Activated naive CD8-positive, alpha-beta T cell treated with anti-CD3 and anti-CD28 coated beads for 36 hours (primary cell): ENCODE measurements at places on chromosomes 16 and 17.

DNA sequence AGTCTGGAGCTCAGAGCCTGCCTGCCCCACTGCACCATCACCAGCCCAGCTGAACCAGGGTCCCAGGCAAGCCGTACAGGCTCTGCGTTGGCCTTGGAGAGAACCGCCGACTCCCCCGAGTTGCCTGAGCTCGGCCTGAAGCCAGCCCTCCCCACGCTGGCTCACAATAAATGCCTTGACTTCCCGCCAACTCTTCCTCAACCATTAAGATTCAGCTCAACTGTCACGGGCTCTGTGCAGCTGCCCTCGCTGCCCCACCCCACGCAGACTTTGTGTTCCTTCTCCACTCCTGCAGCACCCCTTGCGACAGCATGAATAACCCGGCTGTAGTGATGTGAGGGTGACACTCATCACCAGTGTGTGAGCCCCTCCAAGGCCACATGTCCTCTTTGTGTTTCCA is 4.8 kb upstream of the QPRT start:
- DNase-seq, result no peak
- H3K4me3 ChIP-seq, result no peak overlapping the region
- H3K36me3 ChIP-seq, result no peaks in the 10 kb centered on the region
- no peak overlapping the region for H3K27ac ChIP-seq

GRCh38 chr17:82384730-82385481 is 13.3 kb downstream of the UTS2R start:
- H3K36me3 ChIP-seq, result no peaks in the 10 kb centered on the region
- DNase-seq, result no peak
- no peaks in the 10 kb centered on the region for H3K4me1 ChIP-seq
- H3K27ac ChIP-seq, result no peak overlapping the region
- H3K4me3 ChIP-seq, result no peak overlapping the region
- peaks cover 22% of the 10 kb centered on the region for H3K27me3 ChIP-seq

DNA sequence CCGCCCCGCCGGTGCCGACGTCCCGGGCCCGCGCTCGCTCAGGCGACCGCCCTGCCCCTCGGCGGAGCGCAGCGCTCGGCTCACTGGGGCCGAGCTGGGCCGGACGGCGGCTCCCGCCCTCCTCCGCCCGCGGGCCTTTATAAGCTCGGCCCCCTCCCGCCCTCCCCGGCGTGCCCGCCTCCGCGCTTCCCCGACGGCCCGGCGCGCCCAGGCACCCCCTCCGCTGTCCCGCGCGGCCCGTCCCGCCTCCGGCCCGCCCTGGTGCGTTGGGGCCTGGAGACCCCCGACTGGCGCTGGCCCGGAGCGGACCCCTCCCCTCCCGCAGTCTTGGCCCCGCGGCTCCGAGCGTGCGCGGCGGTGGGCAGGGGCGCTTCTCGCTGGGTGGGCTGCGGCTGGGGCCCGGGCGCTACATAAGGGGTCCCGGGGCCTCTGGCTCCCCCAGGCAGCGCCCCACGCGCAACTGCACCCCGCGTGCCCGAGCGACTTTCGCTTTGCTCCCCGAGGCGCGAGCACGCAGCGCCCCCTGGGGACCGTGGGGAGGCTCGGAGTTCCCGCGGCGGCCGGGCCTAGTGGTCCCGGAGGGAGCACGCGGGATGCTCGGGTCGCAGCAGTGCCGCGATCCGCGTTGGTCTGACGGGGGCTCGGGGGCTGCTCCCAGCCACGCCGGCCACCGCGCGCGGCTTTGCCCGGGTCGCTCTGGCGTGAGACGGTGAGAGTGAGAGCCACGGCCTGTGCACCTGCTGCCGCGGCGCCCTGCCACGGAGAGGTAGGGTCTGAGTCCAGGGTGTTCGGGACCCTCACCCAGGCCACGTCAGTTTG is at the start of gene PIEZO1:
Gene PIEZO1 (minus strand): TSS at position 115 of the 819 bp plus-strand sequence. CDS start 256 bp downstream, outside the sequence.
- H3K4me3 ChIP-seq, result peak within 1 kb of the TSS; percentile 86
- DNase-seq, result peak; percentile 79
- H3K36me3 ChIP-seq, result no peaks in the 10 kb centered on the region
- H3K4me1 ChIP-seq, result peaks cover 44% of the 10 kb centered on the region
- H3K27me3 ChIP-seq, result no peaks in the 10 kb centered on the region
- peak within 1 kb of the TSS; percentile 84 for H3K27ac ChIP-seq

DNA sequence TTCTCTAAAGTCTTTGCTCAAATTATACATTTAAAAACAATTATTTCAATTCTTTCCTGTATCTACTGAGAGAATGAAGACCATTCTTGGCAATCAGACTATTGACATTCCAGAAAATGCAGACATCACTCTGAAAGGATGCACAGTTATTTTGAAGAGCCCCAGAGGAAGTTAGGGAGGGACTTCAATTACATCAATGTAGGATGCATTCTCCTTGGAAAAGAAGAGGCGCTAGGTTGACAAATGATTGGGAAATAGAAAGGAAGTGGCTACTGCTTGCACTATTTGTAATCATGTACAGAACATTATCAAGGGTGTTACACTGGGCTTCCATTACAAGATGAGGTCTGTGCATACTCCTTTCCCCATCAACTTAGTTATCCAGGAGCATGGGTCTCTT is 74.3 kb downstream of the SSH2 start:
- peaks cover 6% of the 10 kb centered on the region for H3K4me1 ChIP-seq
- DNase-seq, result no peak
- no peak overlapping the region for H3K27ac ChIP-seq
- no peaks in the 10 kb centered on the region for H3K27me3 ChIP-seq

- no peaks in the 10 kb centered on the region for H3K36me3 ChIP-seq
- no peak overlapping the region for H3K27ac ChIP-seq
- H3K4me1 ChIP-seq, result no peaks in the 10 kb centered on the region
Measured at GRCh38 chr17:55635253-55635914, 87.3 kb downstream of the TMEM100 start.

DNA sequence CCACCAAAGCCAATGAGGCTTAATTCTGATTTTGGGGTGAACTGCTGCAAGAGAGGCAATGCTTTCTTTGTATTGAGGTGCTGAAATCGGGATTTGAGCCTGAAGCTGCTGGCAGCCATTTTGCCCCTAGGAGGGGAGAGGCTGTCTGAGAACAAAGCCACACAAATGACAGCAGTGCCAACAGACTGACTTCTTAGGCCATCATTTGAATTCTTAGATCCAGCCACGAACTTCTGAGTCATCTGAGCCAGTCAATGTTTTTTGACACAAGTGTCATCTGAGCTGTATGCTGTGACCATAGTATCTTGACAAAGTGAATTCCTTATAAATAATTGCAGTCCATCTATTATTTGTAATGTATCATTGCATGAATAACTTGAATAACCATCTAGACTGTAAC is 29.0 kb downstream of the HYDIN start:
- H3K4me3 ChIP-seq, result no peak overlapping the region
- no peaks in the 10 kb centered on the region for H3K4me1 ChIP-seq
- H3K27ac ChIP-seq, result no peak overlapping the region
- H3K27me3 ChIP-seq, result peaks cover 39% of the 10 kb centered on the region
- DNase-seq, result no peak

DNA sequence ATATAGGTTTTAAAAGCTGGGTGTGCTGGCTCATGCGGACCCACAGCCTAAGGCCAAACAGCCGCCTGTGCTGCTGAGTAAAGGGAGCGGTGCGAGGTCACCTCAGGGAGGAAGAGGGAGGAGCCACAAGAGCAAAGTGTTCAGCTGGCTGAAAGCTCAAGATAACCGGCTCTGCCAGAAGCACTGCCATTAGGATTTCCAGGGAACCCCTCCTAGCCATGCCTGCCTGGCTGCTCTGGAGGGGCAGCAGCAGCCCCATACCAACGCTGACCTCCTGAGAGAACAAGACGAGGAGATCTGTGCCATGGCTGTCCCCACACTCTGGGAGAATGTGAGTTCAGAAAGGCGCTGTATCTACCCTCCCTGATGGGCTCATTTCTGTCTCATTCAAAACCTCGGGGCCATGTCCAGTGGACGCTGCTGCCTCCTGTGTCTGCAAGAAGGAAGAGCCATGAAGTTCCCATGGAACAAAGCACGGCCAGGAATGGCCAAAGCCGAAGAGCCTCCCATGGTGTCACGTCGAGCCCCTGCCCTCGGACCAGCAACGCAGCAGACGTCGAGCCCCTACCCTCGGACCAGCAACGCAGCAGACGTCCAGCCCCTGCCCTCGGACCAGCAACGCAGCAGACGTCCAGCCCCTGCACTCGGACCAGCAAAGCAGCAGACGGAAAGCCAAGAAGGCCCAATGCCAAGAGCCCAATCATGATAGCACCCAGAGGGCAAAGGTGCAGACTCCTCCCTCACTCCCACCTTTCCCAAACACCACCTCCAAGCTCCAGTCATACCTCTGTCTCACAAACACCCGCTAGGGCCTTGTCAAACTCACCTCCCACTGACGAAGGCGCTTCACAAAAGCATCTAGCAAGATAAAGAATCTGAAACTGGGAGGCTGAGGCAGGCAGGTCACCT is 107.0 kb downstream of the ANKRD11 start:
- no peaks in the 10 kb centered on the region for H3K27me3 ChIP-seq
- peak overlapping the region; percentile 60 for H3K4me3 ChIP-seq
- peak overlapping the region; percentile 76 for H3K27ac ChIP-seq
- H3K4me1 ChIP-seq, result peaks cover 80% of the 10 kb centered on the region
- H3K36me3 ChIP-seq, result peaks cover 22% of the 10 kb centered on the region
- no peak for DNase-seq

DNA sequence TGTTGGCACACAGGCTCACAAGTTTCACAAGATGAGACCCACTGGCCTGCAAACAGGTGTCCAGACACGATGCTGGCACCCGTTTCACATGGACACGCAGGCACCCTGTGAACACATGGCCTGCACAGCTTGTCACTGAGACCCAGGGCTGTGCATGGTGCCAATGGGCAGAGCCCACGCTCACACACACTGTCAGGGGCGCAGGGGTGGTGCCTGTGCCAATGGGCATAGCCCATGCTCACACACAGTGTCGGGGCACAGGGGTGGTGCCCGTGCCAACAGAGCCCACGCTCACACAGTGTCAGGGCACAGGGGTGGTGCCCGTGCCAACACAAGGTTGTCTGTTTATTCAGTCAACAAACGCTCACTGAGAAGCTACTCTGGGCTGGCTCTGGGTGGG is 29.3 kb downstream of the CTU2 start:
- no peak overlapping the region for H3K4me3 ChIP-seq
- DNase-seq, result no peak
- H3K36me3 ChIP-seq, result peaks cover 5% of the 10 kb centered on the region
- H3K4me1 ChIP-seq, result peaks cover 1% of the 10 kb centered on the region
- H3K27me3 ChIP-seq, result no peaks in the 10 kb centered on the region
- H3K27ac ChIP-seq, result no peak overlapping the region

- H3K4me3 ChIP-seq, result no peak overlapping the region
- H3K36me3 ChIP-seq, result no peaks in the 10 kb centered on the region
- H3K4me1 ChIP-seq, result no peaks in the 10 kb centered on the region
- no peaks in the 10 kb centered on the region for H3K27me3 ChIP-seq
- DNase-seq, result no peak
- no peak overlapping the region for H3K27ac ChIP-seq
Measured at GRCh38 chr17:53950207-53950857, 127.6 kb downstream of the KIF2B start.

DNA sequence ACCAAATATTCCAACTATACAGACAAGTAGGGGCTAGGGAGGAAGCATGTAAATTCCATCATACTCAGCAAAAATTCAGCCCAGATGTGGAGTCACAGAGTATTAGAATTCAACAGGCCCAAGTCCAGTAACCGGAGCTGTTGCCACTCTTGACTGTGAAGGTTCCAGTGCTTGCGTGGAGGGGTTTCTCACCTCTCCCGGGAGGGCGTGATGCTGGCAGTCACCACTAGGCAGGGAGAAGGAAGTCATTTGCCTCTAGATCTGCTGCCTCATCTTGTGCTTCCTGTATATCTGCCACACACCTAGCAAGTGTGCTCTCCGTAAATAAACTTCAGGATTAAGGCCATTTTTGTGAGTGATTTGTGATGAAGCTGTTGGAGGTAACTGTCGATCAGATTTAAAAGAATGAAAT is 1.0 kb upstream of the CKLF start:
- H3K4me3 ChIP-seq, result peak overlapping the region; percentile 96
- peaks cover 32% of the 10 kb centered on the region for H3K36me3 ChIP-seq
- peaks cover 64% of the 10 kb centered on the region for H3K4me1 ChIP-seq
- peak overlapping the region; percentile 95 for H3K27ac ChIP-seq

- H3K27me3 ChIP-seq, result peaks cover 16% of the 10 kb centered on the region
- no peak overlapping the region for H3K27ac ChIP-seq
- H3K4me1 ChIP-seq, result peaks cover 2% of the 10 kb centered on the region
- H3K36me3 ChIP-seq, result no peaks in the 10 kb centered on the region
Measured at GRCh38 chr16:68509381-68509780, 29.7 kb upstream of the ZFP90 start.

- H3K4me1 ChIP-seq, result peaks cover 13% of the 10 kb centered on the region
- H3K27me3 ChIP-seq, result no peaks in the 10 kb centered on the region
- peak overlapping the region; percentile 61 for H3K4me3 ChIP-seq
- no peak for DNase-seq
- H3K36me3 ChIP-seq, result peaks cover 1% of the 10 kb centered on the region
Measured at GRCh38 chr17:81222620-81222905, 202 bp downstream of the CEP131 start.

- H3K36me3 ChIP-seq, result peaks cover 17% of the 10 kb centered on the region
- H3K27me3 ChIP-seq, result no peaks in the 10 kb centered on the region
- peaks cover 61% of the 10 kb centered on the region for H3K4me1 ChIP-seq
- H3K27ac ChIP-seq, result peak overlapping the region; percentile 38
Measured at GRCh38 chr17:40344421-40345160, 19.9 kb downstream of the GJD3 start.

GRCh38 chr17:57419940-57420550 is 163.7 kb downstream of the MSI2 start:
- H3K27ac ChIP-seq, result no peak overlapping the region
- DNase-seq, result no peak
- no peaks in the 10 kb centered on the region for H3K27me3 ChIP-seq
- peaks cover 30% of the 10 kb centered on the region for H3K4me1 ChIP-seq
- no peak overlapping the region for H3K4me3 ChIP-seq
